ENCODE measurements at places on chromosomes 13 and 19.

- peak; percentile 49 for DNase-seq
Observed at GRCh38 chr13:114128624-114129522, 3.5 kb downstream of the RASA3 start.

- peak; percentile 80 for DNase-seq
Observed at GRCh38 chr13:45280751-45281634, 60.0 kb downstream of the TPT1 start.

- DNase-seq = no peak
Observed at GRCh38 chr19:1747285-1748114, 5.8 kb upstream of the ONECUT3 start.

DNA sequence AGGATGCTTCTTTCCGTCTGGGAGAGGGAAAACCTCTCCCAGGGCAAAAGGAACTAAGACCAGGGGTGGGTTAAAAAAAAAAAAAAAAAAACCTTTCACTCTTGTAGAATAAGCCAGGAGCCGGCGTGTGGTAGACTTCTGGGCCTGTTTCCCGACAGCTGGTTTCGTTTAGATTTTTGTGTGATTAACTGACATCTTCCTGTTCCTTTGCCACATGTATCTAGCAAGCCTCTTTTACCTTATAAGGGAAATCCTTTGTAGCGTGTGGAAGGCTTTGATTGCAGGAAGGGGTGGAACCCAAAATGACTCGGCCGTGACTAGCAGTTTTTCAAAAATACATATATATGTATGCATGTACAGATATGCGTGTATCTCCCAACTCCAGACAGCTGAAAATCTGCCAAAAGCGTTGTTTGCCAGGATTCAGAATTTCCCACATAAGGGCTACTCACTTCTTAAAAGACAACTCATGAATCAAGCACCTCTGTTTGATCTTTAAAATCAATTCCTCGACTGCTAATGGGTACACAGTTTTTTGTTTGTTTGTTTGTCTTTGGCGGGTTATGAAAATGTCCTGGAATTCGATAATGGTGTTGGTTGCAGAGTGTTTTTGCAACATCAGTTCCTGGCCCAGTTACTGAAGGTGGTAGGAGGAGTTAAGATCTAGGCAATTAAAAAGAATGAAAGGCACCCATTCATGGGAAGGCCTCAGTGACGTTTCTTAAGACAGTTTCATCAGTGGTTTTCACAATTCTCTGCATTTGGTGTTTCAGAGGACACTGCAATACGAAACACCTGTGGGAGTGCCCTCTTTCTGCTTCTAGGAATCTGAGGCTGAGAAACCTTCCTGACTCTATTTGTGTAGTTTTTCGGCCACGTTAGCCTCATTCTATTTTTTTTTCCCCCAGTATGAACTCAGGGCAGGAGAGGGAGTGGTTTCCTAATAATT lies 2.7 kb downstream of the TPM4 start:
- peak; percentile 84 for DNase-seq

DNA sequence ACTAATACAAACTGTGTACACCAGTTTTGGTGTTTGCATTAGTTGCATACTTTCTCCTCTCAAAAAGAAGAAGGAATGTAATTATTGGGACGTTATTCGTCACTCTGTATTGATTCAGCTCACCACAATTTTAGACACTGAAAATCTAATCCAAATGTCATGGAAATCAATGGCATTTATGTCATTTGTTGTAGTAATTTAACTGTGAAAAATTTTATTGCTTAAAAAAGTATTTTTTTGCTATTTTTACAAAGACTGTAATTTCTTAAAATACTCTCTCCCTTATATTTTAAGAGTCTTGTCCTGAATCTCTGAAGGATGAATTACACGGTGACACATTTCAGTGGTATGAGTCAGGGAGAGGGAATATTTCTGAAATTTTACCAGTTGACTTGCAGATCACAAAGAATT lies 2117.6 kb downstream of the PCDH9 start:
- DNase-seq = no peak

- no peak for DNase-seq
Observed at GRCh38 chr13:28529836-28530235, 34.9 kb upstream of the FLT1 start.

- DNase-seq = no peak
Observed at GRCh38 chr19:10773969-10774368, 56.1 kb downstream of the DNM2 start.

- DNase-seq = no peak
Observed at GRCh38 chr13:109651854-109652253, 134.5 kb downstream of the IRS2 start.

DNA sequence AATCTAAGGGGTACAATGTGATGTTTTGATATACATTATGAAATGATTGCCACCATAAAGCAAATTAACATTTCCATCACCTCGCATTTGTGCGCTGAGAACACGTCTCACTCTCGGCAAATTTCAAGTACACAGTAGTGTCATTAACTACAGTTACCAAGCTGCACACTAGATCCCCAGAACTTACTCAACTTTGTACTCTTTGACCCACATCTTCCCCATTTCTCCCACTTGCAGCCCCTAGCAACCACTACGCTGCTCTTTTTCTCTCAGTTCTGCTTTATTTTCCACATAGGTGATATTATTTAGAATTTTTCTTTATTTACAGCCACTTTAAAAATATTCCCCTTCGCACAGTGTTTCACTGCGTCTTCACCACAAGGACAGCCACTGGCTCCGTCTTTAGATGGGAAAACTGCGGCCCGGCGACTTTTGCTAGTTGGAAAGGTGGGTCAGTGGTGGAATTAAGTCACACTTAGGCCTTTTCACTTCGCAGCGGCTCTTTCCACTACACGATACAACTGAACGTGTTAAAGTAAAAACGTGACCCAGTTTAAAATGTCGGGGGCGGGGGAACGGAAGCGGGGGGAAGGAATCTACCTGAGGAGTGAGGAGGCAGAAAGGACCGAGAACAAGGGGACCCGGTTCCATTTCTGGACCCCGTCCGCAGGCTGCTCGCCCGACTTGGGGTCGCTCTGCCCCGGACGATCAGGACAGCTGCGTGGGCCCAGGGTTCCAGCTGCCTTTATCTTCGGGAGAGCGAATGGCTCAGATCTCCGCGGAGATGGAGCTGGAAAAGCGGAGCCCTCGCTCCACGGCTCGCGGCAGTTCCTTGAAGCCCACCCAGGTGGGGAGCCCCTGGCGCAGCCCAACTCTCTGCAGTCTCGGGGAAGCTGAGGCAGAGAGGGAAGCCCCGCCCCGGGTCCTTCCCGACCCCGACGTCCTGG lies 486.1 kb downstream of the UQCRFS1 start:
- DNase-seq = peak; percentile 17

DNA sequence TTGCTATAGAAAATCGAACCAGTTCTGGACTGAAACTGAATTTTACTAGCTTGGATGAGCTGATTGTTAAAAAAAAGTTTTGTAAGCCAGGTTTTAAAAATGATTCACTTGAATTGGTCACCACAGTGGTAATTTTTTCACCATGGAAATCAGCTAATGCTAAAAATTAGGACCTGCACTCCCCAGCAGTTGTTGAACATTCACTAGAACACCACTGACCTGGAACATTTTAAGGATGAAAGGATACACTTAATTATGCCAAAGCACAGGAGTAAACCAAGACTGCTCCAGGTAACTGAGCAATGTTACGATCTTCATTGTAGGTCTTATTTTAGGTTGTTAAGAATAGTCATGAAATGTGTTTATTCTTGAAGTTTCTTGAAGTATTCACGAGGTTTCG lies 1342.6 kb upstream of the SPRY2 start:
- DNase-seq = no peak

GRCh38 chr13:111625526-111626315 lies 305.3 kb downstream of the TEX29 start:
- no peak for DNase-seq

Measured in testis (tissue), 5 donors.